ENCODE measurements at places on chromosomes 6 and 20.

GRCh38 chr6:45163952-45164766 lies 164.0 kb upstream of the RUNX2 start:
- no peak for DNase-seq

DNA sequence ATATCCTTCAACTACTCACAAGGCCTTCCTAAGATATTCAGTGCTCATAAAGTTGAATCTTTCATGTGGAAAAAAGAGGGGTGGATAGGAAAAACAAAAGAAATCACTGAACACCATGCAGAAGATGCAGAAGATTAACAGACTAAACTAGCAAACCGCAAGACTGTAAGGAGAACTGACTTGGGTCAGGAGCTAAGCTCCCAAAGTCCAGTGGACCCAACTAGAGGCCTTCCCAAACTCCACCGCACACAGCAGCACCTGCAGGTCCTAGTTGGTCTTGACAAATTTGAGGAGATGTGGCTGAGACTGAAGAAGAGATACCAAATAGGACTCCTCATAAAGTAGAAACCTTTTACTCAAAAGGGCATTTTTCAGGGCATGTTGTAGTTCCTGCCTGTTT lies 3.3 kb downstream of the RIPK1 start:
- no peak for DNase-seq

- DNase-seq = no peak
These were observed 41.8 kb downstream of the SF3B5 start for GRCh38 chr6:144053601-144054000.

DNA sequence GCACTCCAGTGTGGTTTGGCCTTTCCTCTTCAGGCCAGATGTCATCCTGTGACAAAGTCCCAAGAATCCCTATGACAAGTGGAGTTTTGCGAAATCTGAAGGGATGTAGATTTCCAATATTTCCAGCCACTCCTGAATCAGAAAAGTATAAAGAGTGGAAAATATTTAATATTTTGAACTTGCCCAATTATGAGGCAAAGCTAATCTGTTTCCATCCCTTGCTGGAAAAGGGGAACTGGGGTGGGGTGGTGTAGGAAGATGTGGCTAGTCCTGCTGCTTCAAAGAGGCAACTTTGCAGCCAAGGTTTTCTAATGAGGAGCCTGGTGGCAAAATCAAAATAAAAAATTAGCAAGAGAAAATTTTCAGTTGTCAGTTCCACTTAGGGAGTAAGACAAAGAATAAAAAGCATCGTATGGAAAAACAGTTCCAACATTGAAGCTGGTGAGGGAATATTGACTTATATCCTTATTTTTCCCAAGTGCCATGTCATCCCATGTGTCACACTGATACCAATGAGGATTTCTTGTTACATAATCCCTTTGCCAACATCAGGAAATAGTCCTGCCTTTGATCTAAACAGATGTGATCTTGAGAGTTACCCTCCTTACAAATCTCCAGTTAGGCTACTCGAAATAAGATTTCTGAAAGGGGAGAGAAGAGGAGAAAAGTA lies 480.0 kb upstream of the JARID2 start:
- DNase-seq = no peak

DNA sequence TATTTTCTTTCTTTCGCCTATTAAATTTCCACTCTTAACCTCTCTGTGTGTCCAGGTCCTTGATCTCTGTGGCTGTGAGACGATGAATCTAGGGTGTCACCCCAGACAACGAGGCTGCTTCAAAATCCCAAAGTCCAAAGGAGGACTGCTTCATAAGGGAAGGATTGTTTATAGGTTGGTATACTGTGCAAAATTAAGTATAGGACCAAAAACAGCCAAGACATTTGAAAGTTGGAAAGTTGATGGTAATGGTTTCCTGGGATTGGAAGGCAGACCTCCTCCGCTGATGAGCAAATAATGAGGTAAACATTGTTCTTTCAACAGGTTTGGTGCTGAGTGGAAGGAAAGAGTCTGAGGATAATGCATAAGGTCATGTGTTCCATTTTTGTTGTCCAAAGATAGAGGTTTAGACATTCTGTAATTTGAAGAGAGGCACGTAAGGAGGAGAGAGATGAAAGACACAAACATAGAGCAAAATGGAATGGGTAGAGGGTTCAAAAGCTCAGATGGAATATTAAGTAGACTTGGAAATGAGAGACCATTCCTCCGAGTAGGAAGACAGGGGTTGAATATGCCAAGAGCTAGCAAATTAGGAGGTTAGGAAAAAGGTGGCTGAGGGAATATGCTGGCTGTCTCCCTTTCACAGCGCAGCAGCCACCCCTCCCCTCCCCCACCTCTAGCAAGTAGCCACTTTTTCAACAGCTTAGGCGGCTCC lies 24.8 kb downstream of the ZNF311 start:
- DNase-seq = no peak

DNA sequence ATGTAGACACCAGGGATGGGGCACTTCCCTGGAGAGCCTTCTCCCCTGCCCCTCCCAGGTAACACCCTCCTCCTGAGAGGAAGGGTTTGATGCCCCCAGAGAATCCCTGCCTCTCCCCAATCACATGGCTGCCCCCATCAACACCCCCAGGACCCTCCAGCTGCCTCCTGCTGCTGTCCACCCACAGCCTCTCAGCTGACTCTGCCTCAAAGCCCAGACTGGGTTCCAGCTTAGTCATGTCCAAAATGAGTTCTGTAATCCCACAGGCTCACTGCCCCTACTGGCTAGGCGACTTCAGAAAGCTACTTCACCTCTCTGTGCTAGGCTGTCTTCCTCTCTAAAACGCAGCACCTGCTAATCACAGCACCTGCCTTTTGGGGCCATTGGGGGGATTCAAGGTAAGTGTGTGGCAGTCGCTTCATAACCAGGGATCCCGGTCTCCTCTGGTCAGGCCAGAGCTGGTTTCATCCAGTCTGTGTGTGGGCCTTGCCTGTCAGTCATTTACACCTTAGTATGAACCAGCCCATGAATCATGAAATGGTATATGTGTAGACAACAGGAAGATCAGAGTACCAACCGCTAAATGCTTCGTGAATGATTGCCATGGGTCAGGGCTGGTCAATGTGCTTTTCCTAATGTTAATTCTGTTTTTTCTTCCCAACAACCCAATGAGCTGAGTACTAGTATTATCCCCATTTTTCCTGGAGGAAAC lies 40.4 kb downstream of the TFEB start:
- no peak for DNase-seq

- DNase-seq = no peak
These were observed 596 bp downstream of the GATA5 start for GRCh38 chr20:62475027-62475771.

DNA sequence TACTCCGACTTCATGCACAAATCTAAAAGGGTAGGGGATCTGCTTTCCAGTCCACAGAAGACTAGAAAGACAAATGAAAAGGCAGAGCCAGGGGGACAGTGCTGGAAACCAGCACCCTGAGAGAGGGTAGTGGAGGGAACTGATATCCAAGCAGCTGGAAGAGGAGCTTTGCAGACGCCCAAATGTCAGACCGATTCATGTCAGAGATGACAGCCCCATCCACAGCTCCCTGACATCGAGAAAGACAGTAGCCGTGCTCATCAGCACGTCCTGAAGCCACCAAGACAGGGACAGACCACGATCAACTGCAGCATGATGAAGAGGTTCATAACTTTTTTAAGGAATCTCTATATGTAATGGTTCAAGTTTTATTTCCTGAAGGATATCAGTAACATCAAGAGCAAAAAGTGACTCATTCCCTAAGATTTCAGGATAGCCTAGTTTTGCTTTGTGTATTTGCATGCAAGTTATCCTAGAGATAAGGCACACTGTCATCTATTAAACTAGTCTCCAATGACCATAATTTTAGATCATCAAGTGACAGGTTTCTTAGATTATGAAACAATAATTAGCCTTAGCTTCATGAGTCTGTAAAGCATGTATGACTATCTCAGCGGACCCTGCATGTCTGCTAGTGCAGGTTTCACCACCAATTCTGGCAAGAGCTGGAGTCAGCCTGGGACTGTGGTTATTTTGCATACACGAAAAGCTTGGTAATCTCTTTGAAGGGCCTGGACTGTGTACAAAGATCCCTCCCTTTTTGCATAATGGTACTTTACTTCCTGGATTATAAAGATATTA lies 43.0 kb downstream of the PRDM1 start:
- peak; percentile 98 for DNase-seq

GRCh38 chr6:38579010-38579628 lies 60.6 kb downstream of the BTBD9 start:
- no peak for DNase-seq

DNA sequence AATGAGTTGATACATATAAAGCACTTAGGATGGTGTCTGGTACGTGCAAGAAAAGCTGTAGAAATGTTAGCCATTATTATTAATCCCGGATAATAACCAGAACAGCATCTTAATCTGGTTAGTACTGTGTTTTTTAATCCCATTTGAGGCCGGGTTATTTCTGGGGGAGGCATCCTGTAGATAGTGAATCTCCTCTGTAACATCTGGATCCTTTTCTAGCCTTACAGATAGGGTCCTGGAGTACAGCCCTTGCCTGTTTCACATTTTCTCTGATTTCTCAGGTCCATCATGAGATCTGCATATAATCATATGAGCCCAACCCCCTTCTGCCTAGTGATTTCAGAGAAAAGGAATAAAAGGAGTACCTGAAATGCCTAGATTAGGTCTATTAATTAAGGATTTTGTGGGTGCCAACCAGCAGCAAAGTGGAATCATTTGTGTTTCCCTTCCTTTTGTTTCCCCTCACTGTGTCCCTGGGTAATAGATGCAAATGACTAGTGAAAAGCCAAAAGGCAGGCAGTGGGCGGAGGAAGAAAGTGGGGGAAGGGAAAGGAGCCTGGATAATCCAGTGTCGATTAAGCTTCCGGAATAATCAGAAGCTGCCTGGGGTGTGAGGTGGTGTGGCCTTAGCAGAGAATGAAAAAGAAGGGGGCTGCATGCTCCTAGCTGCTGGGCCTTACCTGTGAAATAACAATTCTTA lies 88.9 kb downstream of the SOBP start:
- no peak for DNase-seq

- DNase-seq = no peak
These were observed 110.5 kb downstream of the IRF4 start for GRCh38 chr6:501891-502601.

DNA sequence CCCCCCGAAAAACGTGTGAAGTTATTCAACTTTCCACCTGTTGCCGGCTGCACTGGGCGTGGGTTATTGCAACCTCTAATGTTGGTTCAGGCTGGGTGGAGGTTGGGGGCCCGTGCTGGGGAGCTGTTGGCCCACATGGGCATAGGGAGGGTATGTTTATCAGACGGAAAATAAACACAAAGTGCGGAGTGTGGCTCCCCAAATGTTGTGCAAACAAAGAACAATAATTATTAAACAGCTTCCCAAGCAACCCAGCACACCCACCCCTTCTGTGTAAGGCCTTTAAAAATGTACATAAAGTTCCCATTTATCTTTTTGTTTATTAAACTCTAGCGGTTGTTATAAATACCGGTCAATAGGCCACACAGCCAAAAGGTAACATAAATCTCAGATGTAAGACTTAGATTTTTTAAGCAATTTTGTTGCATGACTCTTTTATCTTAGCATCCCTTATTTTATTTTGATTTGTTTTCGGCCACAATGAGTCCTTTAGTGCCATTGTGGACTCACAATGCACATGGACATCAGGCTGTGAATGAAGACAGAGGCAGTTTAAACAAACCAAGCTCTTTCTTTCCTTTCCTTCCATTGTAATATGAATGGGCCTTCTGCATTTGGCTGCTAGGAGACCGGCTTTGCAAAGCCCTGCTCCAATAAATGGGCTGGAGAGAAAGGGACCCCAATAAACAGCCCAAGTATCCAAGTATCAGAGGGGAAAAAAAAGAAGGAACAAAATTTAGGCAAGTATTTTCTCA lies 6.9 kb upstream of the DLL1 start:
- DNase-seq = no peak

DNA sequence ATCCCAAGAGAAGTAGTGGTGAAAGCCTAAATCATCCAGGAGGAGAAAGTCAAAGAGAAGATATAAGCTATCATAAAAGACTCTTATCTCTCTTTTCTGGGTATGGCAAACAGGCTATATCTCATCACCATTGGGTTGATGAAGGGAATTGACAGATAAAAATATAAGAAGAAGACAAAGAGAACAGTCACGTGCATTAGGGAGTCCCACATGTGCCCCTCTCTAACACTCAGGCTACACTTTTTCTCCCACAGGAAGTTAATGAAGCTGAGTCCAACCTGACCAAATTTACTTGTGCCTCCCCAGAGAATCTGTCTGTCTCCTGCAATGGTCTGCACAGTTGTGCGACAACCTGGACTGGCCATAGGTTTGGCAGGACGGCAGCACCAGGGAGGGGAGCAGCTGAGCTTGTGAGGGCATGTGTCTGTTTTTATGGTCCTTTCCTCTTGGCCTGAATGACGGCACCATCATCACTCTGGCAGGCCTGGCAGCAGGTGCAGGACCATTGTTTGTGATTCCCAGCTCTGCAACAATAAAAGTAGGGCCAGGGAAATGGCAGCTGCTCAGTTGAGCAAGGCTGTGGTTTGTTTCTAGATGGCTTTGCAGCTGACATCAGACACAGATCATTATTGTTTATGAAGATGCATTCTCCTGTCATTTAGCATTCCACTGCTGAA lies 144.5 kb upstream of the MCHR2 start:
- no peak for DNase-seq

DNA sequence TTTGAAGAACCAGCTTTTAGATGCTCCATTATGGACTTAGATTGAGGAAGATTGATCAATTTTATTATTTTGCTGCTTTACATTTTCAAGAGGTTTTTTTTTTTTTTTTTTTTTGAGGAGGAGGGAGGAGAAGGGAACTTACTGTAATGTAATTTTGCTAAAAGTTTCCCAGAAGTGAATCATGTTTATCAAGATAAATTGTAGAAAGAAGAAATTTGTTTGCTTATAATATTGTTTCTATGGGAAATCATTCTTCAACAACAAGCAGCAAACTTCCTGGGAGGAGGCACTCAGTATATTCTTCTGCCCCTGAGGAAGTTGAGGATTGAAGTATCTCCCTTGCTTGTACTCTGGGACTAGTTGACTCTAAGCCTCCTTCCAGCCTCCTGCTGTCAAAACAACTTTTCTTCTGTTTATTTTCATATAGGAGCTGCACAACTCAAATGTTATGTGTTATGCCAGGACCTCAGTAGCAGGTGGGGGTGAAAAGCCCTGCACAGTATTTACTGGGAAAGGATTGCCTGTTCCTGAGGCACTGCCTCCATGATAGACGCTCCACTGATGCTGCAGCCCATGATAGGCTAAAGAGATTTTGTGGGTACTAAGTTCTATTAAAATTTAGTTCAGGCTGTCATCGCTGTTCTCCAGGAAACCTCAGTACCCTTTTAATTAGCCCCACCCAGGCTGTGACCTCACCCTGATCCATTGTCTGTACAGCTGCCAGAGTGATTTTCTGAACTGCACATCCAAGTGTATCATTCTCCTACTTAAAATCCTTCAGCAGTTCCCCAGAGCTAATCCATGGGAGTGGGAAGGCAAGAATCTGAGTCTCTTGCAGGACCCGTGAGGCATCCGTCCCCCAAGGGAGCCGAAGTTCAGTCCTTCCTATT lies 51.9 kb downstream of the CARMIL1 start:
- DNase-seq = no peak

DNA sequence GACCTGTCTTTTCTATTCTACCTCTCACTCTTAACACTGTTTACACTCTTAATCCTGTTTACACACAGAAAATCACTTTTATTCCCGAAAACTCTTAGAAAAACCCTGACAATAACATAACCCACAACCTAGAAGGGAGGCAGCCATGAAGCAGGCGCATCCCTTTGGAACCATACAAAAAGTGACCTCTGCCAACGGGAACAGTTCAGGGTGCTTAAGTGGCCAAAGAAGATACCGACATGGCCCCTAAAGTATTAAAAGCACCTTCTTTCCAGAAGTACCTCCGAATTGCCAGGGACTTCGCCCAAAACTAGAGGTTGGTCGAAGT lies 490 bp downstream of the MMUT start:
- no peak for DNase-seq
